GM23338 (cell line): ENCODE measurements at places on chromosomes 3 and 15. TPM values are rescaled to one million over a fixed set of nuclear protein-coding genes. Genes with fewer than 3 reads are reported as not detected.

GRCh38 chr3:127484601-127485388 is 105.7 kb downstream of the TPRA1 start:
- DNase-seq: no peak

DNA sequence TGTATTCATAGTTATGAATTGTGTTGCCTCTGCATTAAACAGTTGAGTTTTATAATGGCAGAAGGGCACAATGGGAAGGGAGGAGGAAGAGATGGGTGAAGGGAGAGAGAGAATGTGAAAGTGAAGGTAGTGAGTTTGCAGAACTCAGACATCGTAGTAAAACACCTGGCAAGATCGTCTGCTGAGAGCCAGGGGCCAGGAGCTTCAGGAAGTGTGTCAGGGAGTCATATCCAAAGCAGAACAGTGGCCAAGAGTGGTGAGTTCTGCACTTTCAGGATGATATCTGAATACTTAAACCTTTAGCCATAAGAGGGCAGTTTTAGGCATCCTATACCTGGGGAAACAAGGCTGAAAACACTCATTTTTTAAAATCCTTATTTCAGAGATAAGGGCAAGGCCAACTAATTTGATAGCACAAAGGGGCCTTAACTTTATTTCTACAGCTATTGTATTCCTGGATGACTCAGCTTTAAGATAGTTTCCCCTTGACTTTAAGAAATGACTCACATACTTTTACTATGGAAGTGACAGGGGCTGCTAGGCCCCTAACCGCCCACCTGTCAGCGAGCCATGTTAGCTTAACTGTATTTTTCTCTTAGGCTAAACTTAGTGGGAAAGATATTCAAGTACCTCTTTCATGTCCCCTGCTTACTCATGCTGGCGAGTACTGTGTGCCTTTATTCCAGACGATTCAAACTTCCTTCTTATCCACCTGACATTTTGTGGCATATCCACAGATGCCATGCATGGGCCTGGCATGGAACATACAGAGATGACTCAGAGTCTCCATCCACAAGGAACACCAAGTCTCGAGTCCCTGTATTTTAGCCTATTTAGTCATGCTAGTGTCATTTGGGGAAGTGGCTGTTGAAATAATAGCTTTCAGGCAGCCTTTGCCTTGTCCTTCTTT is 53.9 kb downstream of the RLBP1 start:
- no peak for DNase-seq

GRCh38 chr3:125160606-125161371 is 51.8 kb downstream of the SLC12A8 start:
- no peak for DNase-seq

- no peak for DNase-seq
Measured at GRCh38 chr3:114884213-114884923, 262.7 kb downstream of the ZBTB20 start.

GRCh38 chr15:99282121-99282520 is 30.8 kb downstream of the LRRC28 start:
- DNase-seq: no peak

The C3orf18 gene
- 7.7 and 10.3 TPM in 2 replicates for total RNA-seq

The GOLGA6L4 gene
- total RNA-seq: 0.76 and 3.8 TPM in 2 replicates

GRCh38 chr3:15382405-15382923 is 44.9 kb downstream of the METTL6 start:
- DNase-seq: no peak

- no peak for DNase-seq
Measured at GRCh38 chr15:70251246-70251990, 153.7 kb upstream of the TLE3 start.

DNA sequence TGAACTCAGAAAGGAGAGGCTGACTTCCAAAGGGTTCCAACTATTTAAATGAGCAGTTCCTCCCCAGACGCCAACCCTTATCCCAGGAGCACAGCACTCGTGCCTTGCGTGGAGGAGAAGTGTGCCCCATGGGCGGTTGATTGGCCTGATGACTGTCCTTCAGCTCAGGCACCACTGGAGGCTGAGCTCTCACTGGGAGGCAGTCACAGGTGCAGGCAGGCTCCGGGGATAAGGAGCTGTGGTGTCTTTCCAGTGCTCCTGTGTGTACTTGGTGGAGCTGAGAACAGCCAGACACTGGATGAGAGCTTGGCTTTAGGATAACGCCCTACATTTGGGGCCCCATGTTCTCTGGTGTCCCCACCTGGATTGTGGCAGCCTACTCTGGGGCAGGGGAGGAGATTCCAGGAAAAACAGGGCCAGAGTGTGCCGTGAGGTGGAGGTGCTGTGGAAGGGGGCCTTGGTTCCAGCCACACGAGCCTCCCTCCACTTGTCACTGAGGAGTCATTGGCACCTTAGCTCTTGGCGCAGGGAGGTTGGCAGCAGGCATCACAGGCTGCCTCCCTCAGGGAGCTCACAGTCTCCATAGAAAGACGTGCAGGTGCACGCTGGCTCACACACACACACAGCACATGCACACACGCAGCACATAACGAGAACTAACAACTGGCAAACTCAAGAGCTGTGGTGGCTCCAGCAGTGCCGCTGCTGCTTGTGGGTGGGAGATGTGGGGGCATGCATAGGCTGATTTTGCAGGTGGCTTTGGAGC is 22.7 kb upstream of the EPHB3 start:
- DNase-seq: no peak

DNA sequence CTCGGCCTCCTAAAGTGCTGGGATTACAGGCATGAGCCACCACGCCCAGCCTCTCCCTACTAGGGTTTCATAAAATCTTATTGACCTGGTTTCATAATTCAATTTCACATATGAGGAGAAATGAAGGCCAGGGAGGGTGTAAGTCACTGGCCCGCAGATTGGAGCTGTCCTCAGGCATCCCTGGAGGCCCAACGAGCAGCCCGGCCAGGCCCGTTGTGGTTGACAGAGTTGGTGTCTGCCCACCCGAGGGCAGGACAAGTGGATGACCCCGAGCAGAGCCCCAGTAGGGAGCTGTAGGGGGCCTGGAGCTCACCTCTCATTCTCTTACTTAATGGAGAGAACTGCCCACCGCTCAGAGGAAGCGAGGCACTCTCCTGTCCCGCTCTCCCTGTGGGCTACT is 78.9 kb downstream of the CPN2 start:
- no peak for DNase-seq

DNA sequence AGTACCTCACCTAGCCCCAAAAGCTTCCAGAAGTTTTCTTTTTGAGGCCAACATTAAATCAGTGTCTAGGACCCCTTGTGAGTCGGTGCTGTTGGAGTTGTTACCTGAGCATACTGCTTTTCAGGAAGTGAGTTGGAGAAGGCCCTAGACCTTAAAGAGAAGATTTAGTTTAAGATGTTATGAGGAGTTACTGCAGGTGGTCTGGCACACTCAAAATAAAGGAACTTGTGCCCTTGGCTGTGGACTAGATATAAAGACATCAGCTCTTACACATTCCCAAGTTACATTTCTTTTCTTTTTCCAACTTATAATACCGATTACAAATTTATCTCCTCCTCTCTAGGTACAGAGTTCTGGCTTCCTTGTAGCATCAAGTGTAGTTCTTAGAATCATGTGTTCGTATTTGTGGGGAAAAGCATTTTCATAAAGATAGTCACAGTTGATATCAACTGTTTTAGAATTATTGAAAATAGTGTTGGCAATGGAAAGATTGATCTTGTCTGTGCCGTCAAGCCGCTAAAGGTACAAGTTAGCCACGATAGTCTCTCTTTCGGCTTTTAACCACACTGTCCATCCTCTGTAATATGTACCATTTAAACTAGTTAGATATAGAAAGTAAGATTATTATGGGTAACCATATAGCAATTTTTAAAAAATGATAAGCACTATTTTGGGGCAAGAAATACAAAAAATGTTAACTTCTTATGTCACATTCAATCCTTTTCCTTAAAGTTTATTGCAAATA is 8.6 kb downstream of the ZIC1 start:
- DNase-seq: peak; percentile 34

DNA sequence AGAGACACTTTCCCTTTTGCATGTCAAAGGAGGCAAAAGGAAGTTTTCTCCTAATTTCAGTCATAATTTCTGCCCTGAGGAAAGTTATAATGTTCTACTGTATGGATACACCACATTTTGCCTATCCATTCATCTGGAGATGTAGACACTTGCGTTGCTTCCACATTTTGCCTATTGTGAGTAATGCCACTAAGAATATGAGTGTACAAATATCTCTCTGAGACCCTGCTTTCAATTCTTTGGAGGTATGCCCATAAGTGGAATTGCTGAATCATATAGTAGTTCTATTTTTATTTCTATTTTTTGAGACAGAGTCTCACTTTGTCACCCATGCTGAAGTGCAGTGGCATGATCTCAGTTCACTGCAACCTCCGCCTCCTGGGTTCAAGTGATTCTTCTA is 3.6 kb upstream of the CD276 start:
- no peak for DNase-seq

- DNase-seq: peak; percentile 89
Measured at GRCh38 chr15:73305331-73306211, 63.2 kb downstream of the HCN4 start.

The AAGAB gene
- total RNA-seq: 42.8 and 53.3 TPM in 2 replicates

The IGSF10 gene
- 0.94 and 1.4 TPM in 2 replicates for total RNA-seq

DNA sequence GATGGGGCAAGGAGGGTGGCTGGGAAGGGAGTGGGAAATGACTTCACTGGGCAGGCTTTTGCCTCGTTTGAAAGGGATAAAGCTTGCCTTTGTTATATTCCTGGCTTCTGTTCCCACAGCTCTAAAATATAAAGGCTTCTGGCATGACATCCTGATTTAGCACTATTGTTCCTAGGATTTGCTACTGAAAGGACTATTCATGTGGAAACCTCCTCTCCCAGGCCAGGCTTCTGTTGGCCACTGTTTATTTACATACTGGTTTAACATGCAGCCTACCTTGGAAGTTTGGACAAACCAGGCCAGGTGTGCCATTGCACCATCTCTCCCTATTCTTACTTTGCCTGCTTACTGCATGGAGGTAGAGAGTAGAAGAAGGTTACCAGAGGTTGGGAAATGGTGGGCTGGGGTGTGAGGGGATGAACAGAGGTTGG is 2.4 kb upstream of the LMCD1 start:
- peak; percentile 79 for DNase-seq

DNA sequence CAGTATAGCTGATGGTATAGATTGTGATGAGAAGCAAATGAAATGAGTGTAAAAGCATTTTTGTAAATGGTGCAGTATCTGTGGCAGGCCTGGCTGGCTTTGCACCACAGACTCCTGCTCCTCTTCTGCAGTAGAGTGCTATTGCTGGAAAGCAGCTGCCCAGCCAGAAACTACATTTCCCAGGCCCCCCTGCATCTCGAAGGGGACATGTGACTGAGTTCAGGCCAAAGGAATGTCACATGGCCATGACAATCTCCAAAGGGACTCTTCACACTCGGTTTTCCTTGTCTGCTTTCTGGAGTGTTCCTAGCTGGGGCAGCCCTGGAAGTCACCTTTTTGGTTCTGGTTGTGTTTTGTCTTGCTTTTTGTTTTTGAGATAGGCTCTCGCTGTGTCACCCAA is 277.1 kb downstream of the SUCLG2 start:
- DNase-seq: peak; percentile 35

The CAPN3 gene
- total RNA-seq: 1.1 and 2.1 TPM in 2 replicates

The BCHE gene
- 0.58 and 0.73 TPM in 2 replicates for total RNA-seq

- DNase-seq: no peak
Measured at GRCh38 chr3:36172699-36173098, 207.6 kb upstream of the STAC start.

DNA sequence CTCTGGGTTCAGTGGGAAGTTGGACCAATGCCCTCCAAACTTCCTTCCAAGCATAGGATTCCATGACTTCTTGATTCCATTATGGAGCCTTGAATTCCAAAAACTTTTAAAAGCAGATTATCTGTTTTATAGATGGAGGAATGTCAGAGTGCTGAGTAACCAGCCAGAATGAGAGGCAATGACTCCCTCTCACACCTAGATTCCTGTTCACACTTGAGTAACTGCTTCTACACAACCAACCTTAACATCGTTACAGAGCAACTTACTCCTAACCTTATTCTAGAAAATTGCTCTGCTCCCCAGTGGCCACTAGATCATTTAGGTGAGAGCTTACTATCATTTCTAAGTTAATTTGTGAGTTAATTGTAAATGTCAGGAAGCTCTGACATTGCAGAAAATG is 24.2 kb upstream of the NR2F2 start:
- no peak for DNase-seq

The SLC28A1 gene
- not detected in 2 replicates for total RNA-seq

DNA sequence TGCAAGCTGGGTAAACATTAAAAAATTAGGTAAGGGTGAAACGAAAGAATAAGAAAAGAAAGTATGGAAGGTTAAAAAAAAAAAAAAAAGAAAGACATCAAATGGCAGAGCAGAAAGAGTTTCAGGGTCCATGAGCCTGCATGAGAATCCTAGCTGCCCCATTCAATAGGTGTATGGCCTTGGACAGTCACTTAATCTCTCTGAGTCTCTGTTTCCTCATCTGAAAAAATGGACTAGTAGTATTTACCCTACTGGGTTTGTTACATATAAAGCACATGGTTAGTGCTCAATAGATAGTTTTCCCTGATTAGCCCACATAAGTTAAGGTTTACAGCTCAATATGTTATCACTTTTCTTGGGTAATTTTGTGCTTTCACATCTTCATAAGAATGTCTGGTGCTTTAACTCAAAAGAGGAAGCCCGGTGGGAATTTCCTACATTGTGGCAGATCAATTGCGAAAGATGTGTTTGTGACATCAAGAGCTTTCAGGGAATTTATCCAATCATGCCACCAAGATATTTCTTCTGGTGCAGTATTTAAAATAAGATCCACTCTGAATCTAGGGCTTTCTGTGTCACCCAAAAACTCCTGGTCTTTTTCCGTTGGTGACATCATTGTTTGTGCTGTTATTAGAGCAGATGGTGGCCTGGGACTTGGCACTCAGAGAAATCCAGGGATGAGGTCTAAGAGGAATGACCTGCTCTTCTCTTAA is 57.2 kb upstream of the UBE2E1 start:
- no peak for DNase-seq

DNA sequence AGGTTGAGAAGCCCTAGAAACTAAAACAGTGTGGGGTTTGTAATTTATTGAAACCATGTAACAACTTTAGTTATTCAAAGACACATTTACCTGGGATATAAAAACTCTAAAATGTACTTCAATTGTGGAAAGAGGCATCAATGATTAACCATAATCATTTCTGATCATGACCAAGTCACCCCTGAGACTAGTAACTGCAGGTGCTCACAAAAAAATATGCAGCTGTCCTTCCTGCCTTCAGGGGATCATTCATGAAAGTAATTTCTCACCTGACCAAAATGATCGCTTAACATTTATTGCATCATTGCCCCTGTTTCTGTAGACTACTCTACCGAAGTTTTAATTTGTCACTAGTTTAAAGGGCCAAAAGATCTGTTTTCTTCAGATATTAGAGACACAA is 9.0 kb downstream of the ACP3 start:
- no peak for DNase-seq

GRCh38 chr3:169668072-169668956 is 4.8 kb upstream of the MECOM start:
- peak; percentile 68 for DNase-seq

GRCh38 chr3:111744611-111745010 is 114.5 kb upstream of the PHLDB2 start:
- no peak for DNase-seq

GRCh38 chr3:31724651-31725050 is 191.9 kb downstream of the STT3B start:
- DNase-seq: peak; percentile 69

DNA sequence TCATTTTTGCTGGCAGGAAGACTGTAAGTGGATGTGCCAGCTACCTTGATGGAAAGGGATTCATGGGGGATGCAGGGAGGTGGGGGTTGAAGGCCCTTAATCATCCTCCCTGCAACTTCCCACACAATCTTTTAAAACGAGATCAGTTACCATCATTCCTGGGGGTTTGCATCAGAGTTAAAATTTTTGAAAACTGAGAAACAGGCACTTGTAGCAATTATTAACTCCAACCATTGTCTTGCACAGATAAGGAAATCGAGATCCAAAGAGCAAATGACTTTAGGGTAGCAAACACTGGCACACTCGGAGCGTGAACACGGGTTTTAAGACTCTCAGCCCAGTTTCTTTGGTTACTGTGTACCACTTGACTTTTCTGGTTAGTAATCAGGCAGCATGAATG is 41.9 kb downstream of the GPD1L start:
- DNase-seq: no peak
